ENCODE measurements at places on chromosomes 7 and 10.
A peak's percentile ranks its signal among the peaks of the same experiment; 100 is the strongest.

DNA sequence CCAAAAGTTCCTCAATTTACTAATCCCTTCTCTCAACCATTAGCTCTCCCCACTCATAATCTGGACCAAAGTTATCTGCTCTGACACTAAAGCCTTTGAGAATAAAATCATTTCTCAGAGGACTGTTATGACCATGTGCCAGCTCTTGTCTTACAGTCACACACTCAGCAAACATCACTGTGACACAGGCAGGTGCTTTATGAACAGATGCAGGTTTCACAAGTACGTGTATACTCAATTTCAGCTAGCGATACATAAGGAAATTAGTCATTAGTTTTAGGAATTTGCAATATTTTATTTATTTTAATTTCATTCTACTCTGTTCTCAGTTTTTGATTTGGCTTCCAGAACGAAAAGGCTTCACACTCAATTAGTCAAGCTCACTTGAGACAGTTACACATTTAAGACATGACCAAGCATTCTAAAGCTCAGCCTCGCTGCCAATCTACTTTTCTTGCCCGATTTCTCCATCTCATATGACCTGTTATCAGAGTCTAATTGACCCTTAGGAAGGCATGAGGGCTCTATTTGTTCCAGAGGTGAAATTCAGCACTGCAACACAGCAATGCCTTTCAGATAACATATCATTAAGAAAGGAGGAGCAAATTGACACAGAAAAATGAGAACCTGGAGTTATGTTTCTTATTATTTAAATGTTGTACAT, 76.8 kb downstream of the TFEC start:
- DNase-seq, result no peak

- no peak for DNase-seq
Measured at GRCh38 chr7:92916770-92917224, 80.4 kb upstream of the CDK6 start.

DNA sequence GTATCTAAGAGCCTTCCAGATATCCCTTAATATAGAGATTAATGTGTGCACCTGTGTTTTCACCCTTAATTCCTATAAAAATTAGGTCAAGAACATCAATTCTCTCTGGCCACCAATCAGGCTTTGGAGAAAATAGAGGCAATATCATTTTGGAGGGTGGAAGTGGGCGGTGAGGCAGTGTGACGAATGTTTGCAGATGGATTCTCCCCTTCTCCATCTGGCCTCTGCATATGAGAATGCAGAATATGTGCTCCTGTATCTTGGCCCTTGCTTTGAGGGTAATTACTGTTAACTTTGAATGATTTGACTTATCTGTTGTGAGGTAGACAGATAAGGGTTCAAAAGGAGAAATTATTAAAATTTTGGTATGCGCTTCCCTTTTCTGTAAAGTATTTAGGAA, 304.0 kb upstream of the NPSR1 start:
- DNase-seq, result no peak

DNA sequence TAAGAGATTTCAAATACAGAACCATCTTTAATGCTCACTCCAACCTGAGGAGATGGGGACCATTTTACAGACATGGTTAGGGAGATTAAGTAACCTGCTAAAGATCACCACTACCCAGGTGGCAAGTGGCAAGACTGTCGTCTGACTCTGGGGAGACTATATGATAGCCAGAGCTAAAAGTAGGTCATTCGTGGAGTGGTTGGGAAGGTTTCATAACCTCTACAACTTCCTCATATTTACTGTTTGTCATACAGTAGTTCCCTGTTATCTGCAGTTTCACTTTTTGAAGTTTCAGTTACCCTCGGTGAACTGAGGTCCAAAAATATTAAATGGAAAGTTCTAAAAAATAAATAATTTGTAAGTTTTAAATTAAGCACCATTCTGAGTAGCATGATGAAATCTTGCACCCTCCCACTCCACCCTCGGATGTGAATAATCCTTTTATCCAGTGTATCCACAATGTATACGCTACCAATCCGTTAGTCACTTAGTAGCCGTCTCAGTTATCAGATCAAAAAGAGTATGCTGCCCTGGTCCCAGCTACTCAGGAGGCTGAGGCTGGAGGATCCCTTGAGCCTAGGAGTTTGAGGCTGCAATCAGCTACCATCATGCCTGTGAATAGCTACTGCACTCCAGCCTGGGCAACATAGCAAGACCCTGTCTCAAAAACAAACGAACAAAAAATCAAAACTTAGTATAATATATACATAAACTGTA, 14.9 kb upstream of the LGI1 start:
- no peak for DNase-seq

DNA sequence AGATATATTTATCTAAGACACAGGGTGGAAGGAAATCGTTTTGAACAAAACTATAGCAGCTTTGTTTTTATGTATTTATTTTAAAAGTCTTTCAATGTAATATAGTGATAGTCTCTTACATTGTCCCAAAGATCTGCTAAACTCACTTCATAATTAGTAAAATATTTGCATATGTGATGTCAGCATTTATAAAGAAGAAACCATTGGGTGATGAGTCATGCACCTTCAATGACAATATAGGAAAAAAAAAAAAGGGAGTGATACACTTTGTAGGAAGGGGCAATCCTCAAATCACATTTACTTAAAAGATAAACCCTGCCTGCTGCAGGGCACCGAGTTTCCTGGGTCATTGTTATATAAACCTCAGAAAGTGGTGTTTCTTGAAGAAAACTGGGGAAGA, 112.4 kb upstream of the SEMA3C start:
- no peak for DNase-seq

- no peak for DNase-seq
Measured at GRCh38 chr7:114819616-114820362, 102.1 kb upstream of the MDFIC start.

GRCh38 chr7:112103246-112103645, 103.0 kb downstream of the DOCK4 start:
- no peak for DNase-seq

DNA sequence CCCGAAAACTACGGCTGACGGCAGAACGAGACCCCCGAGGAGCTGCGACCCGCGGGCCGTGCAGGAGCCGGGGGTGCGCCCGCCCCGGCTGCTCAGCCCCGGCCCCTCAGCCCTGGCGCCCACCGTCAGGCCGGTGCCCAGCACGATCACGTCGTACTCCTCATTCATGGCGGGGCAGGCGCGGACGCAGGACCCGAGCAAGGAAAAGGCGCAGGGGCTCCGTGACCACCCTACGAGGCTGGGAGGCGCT, 218 bp downstream of the GDI2 start:
- DNase-seq, result no peak

- no peak for DNase-seq
Measured at GRCh38 chr7:88172842-88173241, 47.0 kb downstream of the SRI start.

DNA sequence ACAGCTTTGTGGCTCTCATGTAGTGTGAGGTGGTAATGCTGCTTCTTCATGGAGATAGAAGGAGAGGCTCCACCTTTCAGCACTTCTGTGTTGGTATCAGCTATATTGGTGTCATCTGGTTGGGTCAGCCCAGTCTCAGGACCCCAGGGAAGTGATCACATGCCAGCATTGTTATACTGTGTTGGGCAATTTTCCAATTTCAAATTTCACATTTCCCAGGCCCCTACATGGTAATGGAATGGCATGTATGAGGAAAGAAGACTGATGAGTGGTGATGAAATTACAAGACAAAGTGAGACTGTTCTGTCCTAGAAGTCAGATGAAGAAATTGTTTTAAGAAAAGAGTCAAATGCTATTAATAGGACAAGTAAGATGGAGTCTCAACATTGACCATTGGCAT, 3.7 kb upstream of the AKR1C3 start:
- DNase-seq, result no peak

GRCh38 chr10:131233611-131234258, 77.8 kb downstream of the TCERG1L start:
- no peak for DNase-seq

- no peak for DNase-seq
Measured at GRCh38 chr7:26224359-26224758, 22.8 kb downstream of the CBX3 start.

- DNase-seq, result no peak
Measured at GRCh38 chr10:71817831-71818655, 33.0 kb downstream of the PSAP start.

DNA sequence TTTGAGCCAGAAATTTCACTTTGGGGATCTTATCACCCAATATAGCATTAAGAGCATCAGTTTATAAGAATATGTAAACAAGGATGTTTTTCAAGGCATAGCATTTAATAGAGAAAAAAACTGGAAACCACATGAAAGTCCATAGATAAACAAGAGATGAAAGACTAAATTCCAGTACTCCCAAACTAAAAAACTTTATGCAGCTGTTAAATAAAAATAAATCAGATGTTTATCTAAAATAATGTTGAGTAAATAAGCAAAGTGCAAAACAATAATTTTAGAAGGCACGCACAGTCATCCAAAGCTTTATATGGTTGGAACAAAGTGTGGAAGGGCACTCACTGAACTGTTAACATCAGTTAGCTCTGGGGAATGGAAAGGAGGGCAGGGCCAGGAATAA, 21.0 kb downstream of the RNLS start:
- DNase-seq, result no peak

- no peak for DNase-seq
Measured at GRCh38 chr10:17891435-17891834, 60.3 kb upstream of the SLC39A12 start.

- DNase-seq, result no peak
Measured at GRCh38 chr10:130990486-130990885, 321.0 kb downstream of the TCERG1L start.

DNA sequence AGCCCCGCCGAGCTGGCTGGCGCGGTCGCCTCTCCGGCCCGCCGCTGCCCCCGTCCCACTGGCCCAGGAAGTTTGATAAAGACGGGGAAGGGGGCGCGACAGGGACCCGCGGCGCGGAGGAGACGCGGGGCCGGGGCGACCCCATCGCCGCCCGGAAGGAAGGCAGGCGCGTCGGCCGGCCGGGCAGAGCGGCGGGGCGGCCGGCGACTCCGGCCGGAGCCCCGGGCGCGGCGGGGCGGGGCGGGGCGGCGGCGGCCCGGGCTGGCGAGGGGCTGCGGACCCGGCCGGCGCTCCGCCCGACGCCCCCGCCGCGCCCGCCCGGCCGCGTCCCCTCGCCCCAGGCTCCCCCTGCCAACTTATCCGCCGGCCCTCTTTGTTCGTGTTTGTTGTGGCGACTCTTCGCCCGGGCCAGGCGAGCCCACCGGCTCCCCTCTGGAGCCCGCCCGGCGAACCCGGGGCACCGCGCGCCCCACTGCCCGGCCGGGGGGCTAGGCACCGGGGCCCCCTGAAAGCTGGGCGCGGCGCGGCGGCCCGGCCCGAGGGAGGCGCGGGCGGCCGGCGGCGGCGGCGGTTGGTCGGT, 571 bp downstream of the KDM7A start:
- DNase-seq, result no peak

- no peak for DNase-seq
Measured at GRCh38 chr7:133389727-133390126, 136.8 kb downstream of the EXOC4 start.

GRCh38 chr7:26900251-26900650, 35.9 kb upstream of the SKAP2 start:
- DNase-seq, result no peak

- DNase-seq, result no peak
Measured at GRCh38 chr7:158252081-158252836, 335.4 kb downstream of the PTPRN2 start.

GRCh38 chr10:132310701-132311337, 3.1 kb upstream of the STK32C start:
- no peak for DNase-seq

GRCh38 chr10:20892796-20893195, 4.3 kb downstream of the NEBL start:
- DNase-seq, result no peak

- DNase-seq, result no peak
Measured at GRCh38 chr7:102991077-102991539, 78.3 kb downstream of the LRRC17 start.

GRCh38 chr10:15188603-15189002, 20.1 kb upstream of the NMT2 start:
- DNase-seq, result peak; percentile 36

DNA sequence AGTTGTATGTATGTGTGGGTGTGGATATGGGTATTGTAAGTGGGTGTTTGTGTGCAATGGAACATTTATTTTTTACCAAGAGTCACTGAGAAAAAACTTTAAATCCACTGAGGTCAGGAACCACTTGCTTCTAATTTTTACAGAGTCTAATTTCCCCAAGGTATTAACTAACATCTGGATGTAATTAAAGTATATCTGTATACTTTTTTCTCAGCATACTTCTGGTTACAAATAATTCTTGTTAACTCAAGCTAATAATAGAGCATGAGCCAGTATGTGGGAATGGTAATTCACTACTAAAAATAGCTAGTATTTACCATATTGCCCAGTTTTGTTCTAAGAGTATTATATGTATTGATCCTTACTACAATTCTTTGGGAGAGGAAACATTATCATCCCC, 24.6 kb upstream of the STEAP4 start:
- DNase-seq, result no peak

- DNase-seq, result no peak
Measured at GRCh38 chr7:112708236-112708635, 82.0 kb downstream of the TMEM168 start.

DNA sequence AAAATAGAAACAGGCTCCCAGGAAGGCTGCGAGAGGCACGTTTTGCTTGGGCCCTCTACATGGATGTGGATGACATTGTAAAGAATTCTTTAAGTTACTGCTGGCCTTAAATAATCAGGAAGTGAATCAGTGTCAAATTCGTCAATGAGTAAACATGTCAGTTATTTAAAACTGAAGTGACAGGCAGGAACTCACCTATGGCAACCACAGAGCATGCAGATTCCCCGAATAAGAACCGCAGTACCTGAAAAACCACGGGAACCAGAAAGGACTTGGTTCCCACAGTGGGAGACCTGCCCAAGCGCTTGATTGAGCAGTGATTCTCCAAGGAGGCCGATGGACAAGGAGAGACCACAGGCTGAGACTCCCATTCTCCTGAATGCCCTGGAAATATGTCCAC, 351.2 kb upstream of the AKR1E2 start:
- no peak for DNase-seq

DNA sequence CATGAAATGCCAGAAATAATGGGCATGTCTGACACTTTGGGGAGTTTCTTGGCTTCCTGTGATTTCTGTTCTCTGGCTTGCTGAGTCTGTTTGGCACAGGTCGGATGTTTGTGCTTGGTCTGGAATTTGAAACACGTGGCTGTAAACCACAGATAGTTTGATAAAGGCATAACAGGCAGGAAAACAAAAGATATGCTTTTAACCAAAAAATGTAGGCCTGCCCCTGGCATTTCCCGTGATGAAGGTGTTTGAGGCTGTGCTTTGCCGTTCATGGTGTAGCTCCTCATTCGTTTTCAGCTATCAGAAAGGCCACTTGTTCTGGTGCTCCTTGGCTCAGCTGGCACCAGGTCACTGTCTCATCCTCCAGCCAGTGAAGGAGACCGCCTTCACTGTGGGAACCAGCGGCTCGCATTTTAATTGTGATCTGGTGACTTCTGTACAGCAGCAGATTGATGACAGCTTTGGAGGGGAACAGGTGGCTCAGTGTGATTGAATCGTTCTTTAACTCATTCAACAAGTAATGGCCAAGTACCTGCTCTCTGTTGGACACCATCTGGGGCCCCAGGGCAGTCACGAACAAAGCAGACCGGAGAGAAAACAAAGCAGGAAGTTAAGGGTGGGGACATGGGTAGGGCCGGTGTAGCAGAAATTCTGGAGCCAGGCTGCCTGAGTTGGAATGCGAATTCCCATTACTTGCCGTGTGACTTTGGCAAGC, 111.5 kb downstream of the CCNY start:
- no peak for DNase-seq

All from activated T-cell treated with anti-CD3 and anti-CD28 coated beads, Interleukin-2, amount 50 U/mL, for 1 hour (primary cell).